Panc1 (cell line): ENCODE measurements at places on chromosomes 3 and 15. TPM values are rescaled to one million over a fixed set of nuclear protein-coding genes. Genes with fewer than 3 reads are reported as not detected.

ATP13A4 gene
- total RNA-seq: not detected

PPARG gene
- total RNA-seq: 88.1 TPM

CYP8B1 gene
- 0.08 TPM for total RNA-seq

TP63 gene
- 0.51 TPM for total RNA-seq

ATXN7 gene
- total RNA-seq: 17.3 TPM

UROC1 gene
- not detected for total RNA-seq

GJD2 gene
- not detected for total RNA-seq

HSPBAP1 gene
- 10.8 TPM for total RNA-seq

MFSD1 gene
- total RNA-seq: 50.7 TPM

SLC28A1 gene
- total RNA-seq: not detected

CLEC3B gene
- total RNA-seq: not detected

PLSCR4 gene
- 3.5 TPM for total RNA-seq

UQCC5 gene
- total RNA-seq: 27.3 TPM

C3orf20 gene
- total RNA-seq: not detected

SLC24A5 gene
- not detected for total RNA-seq

CPNE9 gene
- 0.13 TPM for total RNA-seq

CFAP44 gene
- 0.74 TPM for total RNA-seq
